ENCODE measurements at places on chromosomes 3 and 15. TPM values are rescaled to one million over a fixed set of nuclear protein-coding genes. Genes with fewer than 3 reads are reported as not detected.

Gene XCR1
- total RNA-seq: not detected

Gene RFTN1
- total RNA-seq: 52.1 TPM

Gene POTEB2
- total RNA-seq: not detected

Gene IRAK2
- total RNA-seq: 6.4 TPM

Gene IGSF11
- total RNA-seq: not detected

Gene FANCD2OS
- total RNA-seq: not detected
